ENCODE measurements at places on chromosomes 3 and 15. TPM values are rescaled to one million over a fixed set of nuclear protein-coding genes. Genes with fewer than 3 reads are reported as not detected.

CYP1A2 gene
- total RNA-seq: not detected

LMLN gene
- 3.6 TPM for total RNA-seq

TERC gene
- total RNA-seq: 19.2 TPM

SOX2 gene
- total RNA-seq: not detected

SCAANT1 gene
- total RNA-seq: not detected

ZMYND10 gene
- 0.94 TPM for total RNA-seq

PLXNB1 gene
- total RNA-seq: 3.2 TPM

CYP1A1 gene
- total RNA-seq: 1.1 TPM

CSK gene
- total RNA-seq: 262 TPM
